ENCODE measurements at places on chromosomes 1 and 21.

- DNase-seq = no peak
Observed at GRCh38 chr1:234844479-234845031, 234.6 kb upstream of the IRF2BP2 start.

DNA sequence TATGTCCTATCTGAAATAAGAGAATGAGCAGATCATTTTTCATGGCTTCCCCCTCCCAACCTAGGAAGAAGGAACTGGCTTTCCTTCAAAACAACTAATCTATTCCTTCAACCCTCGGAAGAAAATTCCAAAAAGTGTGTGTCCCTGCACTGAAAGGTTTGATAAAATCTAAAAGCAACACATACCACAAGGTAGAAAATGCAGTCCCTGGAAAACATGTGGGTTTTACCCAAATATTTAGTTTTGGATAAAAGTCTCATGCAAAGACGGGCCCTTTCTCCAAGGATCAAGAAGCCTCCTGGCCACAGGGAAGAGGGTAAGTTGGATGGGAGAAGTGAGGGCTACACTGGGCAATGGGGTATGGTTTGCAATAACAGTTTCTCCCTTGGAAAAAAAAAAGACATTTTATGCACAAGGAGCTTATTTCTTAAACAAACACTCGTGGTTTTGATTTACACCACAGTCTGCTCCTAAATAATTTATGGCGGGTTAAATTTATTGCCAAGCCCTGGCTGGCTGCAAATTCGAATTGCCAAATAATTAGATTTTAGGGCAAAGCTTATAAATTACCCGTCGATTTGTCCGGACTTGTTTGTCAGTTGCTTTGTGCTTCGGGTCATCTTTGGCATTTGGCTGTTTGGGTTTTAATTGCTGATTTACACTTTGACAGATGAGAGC is 28.9 kb downstream of the ERI3 start:
- no peak for DNase-seq

GRCh38 chr1:201489643-201490261 is 17.2 kb downstream of the CSRP1 start:
- DNase-seq = no peak

DNA sequence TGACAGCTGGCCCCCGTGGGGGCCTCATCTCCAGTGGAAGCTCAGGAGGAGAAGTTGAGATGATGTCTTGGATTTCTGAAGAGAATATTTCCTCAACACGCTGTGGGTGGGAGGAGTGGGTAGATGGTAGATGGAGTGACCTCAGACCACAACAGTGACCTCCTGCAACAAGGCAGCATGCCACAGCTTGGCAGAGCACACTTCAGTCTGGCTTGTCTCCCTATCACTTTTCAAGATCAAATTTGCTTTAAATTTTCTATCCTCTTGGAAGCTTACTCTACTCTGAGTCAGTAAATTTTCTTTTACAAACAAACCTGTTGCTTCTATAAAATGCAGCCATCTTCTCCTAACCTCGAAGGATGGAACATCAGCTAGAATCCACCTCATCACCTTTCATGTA is 59.7 kb downstream of the NTPCR start:
- no peak for DNase-seq

GRCh38 chr1:163346326-163346870 is 24.6 kb downstream of the NUF2 start:
- DNase-seq = no peak

DNA sequence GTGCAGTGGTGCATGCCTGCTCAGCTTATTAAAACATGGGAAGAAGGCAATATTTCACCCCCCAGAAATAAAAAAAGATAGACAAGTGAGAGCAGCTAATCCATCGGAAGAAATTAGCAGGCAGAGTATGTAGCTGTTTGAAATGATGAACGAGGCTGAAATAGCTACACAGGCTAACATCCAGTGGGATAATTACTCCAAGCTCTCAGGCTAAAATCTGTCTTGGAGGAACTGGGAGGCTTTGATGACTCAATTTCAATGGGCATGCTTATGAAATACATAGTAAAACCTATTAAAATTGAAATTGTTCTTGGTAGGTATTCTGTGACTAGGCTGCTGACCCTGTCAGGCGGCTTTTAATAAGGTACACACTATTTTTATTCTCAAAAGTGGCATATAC is 84.1 kb upstream of the RRP15 start:
- DNase-seq = no peak

DNA sequence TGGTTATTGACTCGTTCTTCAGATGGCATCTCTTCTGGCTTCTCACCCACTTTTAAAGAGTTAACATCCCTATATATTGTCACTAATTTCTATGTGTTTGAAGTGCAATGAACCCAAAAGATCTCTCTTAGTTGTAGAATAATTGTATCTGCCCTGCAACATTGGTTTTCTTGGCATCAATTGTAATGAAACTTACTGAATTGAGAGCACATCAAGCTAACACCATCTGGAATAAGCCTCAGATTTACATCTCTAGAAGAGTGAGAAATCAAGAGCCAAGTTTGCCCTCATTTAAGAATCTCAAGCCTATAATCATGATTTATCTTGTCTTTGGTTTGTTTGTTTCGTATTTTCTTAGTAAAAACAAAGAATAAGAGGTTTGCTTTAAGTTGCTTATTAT is 372.6 kb upstream of the LRRC7 start:
- no peak for DNase-seq

DNA sequence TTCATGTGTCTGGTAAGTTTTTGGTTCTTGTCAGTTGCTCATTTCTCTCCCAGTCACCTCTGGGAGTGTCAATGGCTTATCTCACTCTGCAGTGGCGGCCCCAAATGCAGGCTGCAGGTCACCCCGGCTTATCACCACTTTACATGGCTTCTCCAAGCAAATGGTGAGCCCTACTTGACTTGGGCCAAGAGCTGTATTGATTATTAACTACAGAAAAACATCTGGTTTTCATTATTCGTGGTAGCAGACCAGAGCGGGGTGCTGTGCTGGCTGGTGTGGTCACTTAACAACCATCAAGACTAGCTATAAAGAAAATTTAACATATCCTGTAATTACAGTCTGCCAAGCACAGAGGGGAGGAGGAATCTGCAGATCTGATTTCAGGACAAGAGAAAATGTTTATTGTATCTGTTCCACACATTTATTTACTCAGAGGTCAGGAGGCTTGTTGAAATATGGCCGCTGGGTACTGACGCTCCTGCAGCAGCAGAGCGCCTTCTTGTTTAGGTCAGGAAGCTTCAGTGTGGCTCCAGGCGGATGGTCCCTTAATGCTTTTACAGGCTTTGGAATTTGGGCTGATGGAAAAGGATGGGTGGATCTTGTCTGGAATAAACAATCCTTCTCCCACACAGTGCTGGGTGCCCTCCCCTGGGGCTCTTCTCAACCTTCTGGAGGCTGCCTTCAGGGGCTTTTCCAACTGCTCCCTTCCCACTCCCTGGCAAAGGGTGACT is 87.8 kb downstream of the HLX start:
- no peak for DNase-seq

GRCh38 chr1:68801440-68801839 is 304.6 kb upstream of the DEPDC1 start:
- DNase-seq = no peak

GRCh38 chr1:78370356-78370755 is 120.4 kb upstream of the PTGFR start:
- no peak for DNase-seq

- DNase-seq = no peak
Observed at GRCh38 chr1:57106296-57106695, 140.5 kb upstream of the C8B start.

DNA sequence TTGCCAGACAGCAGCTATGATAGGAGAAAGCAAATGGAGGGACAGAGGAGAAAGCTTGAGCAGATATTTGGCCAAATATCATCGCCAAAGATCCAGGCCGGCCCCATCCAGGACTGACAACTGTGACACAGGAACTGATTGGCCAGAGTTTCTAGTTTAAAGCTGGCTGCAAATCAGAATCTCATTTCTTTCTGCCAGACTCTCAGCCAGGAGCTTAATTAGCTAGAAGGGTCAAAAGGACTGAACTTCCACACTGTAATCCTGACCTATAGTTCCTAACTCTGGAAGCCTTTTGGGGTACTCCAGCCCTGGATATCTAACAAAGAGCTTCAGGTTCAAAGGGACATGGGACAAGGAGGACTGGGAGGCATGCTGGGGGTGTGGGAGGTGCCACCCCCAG is 106.7 kb upstream of the GNG12 start:
- DNase-seq = no peak

DNA sequence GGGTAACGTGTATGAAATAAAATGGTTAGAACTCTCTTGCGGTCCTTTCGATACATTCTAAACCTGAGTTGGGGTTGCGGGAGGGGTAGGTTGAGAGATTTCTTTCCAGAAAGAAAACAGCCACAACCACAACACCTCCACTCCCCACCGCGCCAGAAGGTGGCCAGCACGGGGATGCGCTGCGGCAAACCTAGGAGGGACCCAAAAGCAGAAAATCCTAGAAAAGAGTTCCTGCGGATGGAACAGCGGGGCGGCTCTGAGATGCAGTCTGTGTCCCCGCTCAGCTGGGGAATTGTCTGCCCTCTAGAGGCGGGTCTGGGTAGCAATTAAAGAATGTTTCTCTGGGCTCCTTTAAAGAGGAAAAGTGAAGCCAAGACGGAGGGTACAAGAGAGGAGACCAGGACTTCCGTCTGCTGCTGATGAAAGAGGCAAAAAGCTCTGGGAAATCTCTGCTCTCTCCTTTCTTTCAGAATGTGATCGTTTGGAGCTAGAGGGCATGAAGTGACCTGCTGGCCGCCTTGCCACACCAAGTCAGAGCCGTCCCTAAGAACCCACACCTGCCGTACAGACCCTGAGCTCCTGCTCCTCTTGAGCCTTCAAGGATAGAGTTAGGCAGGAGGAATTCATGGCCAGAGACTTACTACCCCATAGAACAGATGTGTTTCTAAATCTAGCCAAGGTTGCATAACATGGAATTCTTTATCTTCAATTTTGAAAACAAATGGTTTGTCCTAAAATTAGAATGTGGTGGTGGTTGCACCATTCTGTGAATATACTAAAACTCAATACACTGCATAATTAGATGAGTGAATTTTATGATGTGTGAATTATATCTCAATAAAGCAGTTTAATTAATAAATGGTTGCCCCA is 46.5 kb upstream of the COA6 start:
- peak; percentile 84 for DNase-seq

GRCh38 chr1:91613595-91613994 is 112.9 kb downstream of the CDC7 start:
- DNase-seq = no peak

GRCh38 chr1:183968386-183968785 is 69.1 kb downstream of the COLGALT2 start:
- no peak for DNase-seq

DNA sequence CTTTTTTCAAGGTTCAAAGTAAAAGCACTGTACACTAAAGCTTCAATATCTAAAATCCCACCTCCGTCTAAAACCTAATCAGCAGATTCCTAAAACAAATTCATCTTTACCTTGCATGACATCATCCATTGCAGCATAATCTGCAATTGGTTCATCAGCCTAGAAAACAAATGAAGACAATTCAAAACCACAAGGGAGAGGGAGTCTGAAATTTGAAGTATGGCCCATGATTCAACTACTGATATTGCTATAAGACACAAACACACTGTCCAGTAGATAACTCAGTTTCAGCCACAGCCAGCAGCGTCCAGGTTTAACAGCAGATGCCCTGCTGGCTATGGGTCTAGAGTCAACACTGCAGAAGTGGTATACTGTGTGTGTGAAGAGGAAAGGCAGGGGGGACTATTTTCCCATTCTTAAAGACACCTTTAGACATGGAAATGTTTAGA is 17.9 kb upstream of the RAP1GAP start:
- no peak for DNase-seq

DNA sequence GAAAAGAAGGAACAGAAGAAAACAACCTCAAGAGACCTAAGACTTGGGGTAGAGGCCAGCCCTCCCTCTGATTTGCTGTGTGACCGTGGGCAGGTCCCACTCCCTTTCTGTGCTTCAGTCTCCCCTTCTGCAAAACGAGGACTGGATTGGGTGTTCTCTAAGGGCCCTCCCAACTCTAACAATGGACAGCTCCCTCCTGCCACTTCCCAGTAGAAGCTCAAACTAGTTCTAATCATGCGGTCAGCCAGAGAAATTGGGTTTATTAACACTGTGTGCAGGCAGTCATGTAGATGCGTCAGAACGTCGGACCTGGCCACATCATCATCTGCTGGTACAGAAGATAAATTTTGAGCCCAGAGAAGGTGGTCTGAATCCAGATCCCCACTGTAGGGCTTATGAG is 1.6 kb upstream of the PADI4 start:
- no peak for DNase-seq

- no peak for DNase-seq
Observed at GRCh38 chr21:39127506-39127905, 55.7 kb downstream of the PSMG1 start.

DNA sequence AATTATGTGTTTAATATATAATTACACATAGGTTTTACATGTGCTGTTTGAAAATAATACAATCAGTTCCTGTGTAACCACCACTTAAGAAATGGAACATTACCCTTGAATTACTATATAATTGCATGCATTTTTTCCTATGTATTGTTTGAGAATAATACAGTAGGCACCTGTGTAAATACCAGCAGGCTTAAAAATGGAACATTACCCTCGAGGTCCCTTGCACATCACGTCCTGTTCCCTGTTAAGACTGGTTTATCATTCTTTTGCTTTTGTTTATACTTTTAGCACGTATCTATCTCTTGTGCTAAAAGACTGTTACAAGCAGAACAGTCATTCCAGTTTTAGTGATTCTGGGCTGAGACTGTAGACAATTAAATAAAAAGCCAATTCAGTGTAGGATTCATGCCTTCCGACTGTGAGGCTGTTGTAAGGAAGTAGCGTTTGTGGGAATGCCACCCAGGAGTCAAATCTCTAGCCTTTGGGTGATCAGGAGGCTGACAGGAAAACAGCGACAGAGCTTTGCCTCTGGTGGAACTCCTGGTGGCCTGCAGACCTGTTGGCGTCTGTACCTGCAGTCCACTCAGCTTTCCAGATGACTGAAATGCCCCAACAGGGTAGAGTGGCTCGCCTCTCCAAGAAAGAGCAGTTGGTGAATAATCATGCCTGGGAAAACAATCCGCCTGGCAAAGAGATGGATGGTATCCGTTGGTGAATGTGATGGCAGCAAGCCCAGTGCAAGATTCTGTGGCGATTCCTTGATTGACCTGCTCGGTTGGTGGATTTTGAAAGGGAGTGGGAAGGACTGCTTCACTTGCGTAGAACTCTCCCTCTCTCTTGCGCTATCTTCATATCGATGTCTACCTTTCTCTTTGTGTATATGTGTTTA is 58.0 kb downstream of the DISC1 start:
- no peak for DNase-seq

GRCh38 chr1:64983110-64983509 is 16.8 kb upstream of the JAK1 start:
- DNase-seq = peak; percentile 53

GRCh38 chr1:8980656-8981055 is 35.0 kb downstream of the CA6 start:
- no peak for DNase-seq

- no peak for DNase-seq
Observed at GRCh38 chr1:198024336-198024735, 107.2 kb downstream of the LHX9 start.

GRCh38 chr1:210223226-210223904 is 9.2 kb upstream of the SERTAD4 start:
- DNase-seq = no peak
